Immature natural killer cell (primary cell): ENCODE measurements at places on chromosomes 11 and 22. TPM values are rescaled to one million over a fixed set of nuclear protein-coding genes. Genes with fewer than 3 reads are reported as not detected.

- peaks cover 2% of the 10 kb centered on the region for H3K27me3 ChIP-seq
- H3K4me1 ChIP-seq, result no peaks in the 10 kb centered on the region
- no peak for DNase-seq
Measured at GRCh38 chr11:86735451-86736290, 63.3 kb upstream of the ME3 start.

DNA sequence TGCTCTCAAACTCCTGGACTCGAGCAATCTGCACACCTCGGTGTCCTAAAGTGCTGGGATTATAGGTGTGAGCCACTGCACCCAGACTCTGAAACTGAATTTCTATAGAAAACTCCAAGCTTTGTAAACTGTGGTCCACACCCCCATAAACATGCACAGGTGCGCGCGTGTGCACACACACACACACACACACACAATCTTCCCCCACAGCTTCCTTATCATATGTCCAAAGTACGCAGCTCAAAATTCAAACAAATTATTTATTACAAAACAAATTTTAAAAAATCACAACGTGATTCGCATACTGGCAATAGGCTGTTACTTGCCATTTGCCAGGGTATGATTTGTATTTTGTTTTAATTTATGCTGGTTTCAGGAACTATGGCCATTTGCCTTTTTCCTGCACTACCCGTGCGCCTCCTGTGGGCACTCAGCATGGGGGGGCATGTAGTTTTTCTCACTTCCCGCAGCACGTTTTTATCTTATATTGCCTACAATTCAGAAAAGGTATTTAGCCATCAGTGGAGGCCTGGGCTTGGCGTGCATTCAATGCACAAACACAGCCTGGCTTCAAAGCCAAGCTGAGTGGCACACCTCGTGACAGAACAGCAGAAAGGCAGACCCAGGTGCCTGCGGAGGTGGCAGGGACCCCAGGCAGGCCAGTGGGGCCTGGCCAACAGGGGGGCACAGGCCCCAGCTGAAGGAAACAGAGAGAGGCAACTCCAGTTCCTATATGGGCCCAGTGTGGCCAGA is 10.8 kb upstream of the SNX32 start:
- H3K4me1 ChIP-seq, result no peaks in the 10 kb centered on the region
- no peaks in the 10 kb centered on the region for H3K36me3 ChIP-seq
- H3K27ac ChIP-seq, result no peak overlapping the region
- H3K27me3 ChIP-seq, result no peaks in the 10 kb centered on the region
- DNase-seq, result no peak

GRCh38 chr11:79090191-79090705 is 350.6 kb downstream of the TENM4 start:
- no peak for DNase-seq
- H3K36me3 ChIP-seq, result no peaks in the 10 kb centered on the region
- H3K27me3 ChIP-seq, result peaks cover 3% of the 10 kb centered on the region
- no peak overlapping the region for H3K4me3 ChIP-seq
- H3K27ac ChIP-seq, result no peak overlapping the region
- H3K4me1 ChIP-seq, result no peaks in the 10 kb centered on the region

DNA sequence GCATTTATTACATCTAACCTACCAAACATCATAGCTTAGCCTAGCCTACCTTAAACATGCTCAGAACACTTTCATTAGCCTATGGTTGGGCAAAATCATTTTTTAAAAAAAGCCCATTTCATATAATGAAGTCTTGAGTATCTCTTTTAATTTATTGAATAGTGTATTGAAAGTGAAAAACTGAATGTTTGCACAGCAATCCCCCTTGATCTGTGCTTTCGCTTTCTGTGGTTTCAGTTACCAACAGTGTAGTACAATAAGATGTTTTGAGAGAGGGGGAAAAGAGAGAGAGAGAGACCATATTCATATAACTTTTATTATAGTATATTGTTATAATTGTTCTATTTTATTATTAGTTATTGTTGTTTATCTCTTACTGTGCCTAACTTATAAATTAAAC is 8.4 kb upstream of the MAP6 start:
- no peaks in the 10 kb centered on the region for H3K36me3 ChIP-seq
- no peak for DNase-seq
- H3K4me3 ChIP-seq, result no peak overlapping the region
- peaks cover 10% of the 10 kb centered on the region for H3K27me3 ChIP-seq
- no peak overlapping the region for H3K27ac ChIP-seq

GRCh38 chr22:20991252-20992055 is 9.4 kb downstream of the LZTR1 start:
- H3K4me1 ChIP-seq, result no peaks in the 10 kb centered on the region
- no peak overlapping the region for H3K27ac ChIP-seq
- H3K4me3 ChIP-seq, result no peak overlapping the region
- peaks cover 3% of the 10 kb centered on the region for H3K36me3 ChIP-seq

DNA sequence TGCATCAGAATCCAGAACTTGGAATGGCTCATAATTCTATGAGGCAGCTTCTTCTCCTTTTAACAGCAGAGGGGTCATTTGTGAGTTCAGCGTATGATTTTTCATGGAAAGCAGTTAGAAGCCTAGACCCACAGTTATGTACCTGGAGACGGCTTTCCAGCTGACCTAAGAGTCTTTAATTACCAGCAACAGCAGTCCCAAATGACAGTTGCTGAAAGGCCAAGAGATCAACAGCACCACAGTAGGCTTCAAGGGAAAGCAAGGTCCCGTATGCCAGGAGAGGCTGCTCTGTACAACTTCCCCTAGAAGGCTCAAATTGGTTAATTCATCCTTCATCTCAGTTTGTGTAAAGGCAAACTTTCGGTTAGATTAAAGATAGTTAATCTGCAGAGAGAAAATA is 363.0 kb downstream of the SOX6 start:
- H3K27ac ChIP-seq, result no peak overlapping the region
- H3K36me3 ChIP-seq, result no peaks in the 10 kb centered on the region
- DNase-seq, result no peak
- H3K4me3 ChIP-seq, result no peak overlapping the region
- H3K4me1 ChIP-seq, result no peaks in the 10 kb centered on the region

DNA sequence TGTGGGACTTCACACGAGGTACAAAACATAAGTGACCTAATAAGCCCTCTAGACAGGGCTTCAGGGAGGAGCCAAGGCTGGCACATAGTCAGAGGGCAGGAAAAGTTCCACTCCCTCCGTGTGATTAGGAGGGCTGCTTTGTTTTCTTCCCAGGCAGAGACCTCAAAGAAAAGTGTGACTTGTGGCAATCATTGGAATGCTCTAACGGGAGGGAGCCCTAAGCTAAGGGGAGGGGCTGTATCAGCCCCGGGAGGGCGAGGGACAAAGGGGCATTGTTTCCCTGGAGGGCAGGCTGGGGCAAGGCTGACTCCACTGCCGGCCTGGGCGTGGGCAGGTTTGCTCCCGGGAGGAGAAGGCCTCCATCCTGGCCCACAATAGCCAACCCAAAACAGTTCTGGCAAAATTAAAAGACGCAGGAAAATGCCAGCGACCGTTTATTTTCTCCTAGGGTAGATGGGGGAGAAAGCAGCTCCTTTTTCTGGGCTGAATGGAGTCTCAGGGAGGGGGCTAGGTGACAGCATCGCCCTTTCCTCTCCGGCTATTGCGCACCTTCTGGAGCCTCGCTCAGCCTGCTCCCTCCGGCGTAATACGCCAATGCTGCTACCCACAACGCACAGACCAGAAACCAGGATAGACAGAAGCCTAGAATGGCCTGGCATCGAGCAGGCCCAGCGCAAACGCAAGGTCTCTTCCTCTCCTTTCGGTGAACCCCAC is 60.2 kb downstream of the ENDOD1 start:
- peaks cover 38% of the 10 kb centered on the region for H3K4me1 ChIP-seq
- H3K27ac ChIP-seq, result peak overlapping the region; percentile 33
- peak overlapping the region; percentile 89 for H3K4me3 ChIP-seq
- no peaks in the 10 kb centered on the region for H3K36me3 ChIP-seq
- DNase-seq, result no peak

DNA sequence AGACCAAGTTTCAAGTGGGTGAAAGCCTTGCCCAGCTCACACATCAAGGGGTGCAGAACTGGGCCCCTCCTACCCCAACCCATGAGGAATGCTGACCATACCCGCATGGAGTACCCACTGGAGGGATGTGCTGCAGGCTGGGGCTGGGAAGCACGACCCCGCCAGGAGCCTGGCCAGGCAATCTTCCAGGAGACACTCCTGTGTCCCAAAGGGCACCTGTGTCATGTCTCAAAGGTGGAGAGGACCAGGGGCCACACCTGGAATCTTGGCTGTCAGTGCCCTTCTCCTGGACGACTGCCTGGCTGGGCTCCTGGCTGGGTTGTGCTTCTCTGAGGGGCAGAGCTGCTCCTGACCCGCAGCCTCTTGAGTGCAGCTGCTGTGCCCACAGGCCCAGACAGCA is 6.7 kb downstream of the ARAP1 start:
- DNase-seq, result no peak
- no peak overlapping the region for H3K4me3 ChIP-seq
- H3K36me3 ChIP-seq, result no peaks in the 10 kb centered on the region
- peak overlapping the region; percentile 88 for H3K27ac ChIP-seq

GRCh38 chr11:61599968-61600710 is 19.3 kb upstream of the SYT7 start:
- DNase-seq, result no peak
- peaks cover 4% of the 10 kb centered on the region for H3K27me3 ChIP-seq
- no peaks in the 10 kb centered on the region for H3K36me3 ChIP-seq

DNA sequence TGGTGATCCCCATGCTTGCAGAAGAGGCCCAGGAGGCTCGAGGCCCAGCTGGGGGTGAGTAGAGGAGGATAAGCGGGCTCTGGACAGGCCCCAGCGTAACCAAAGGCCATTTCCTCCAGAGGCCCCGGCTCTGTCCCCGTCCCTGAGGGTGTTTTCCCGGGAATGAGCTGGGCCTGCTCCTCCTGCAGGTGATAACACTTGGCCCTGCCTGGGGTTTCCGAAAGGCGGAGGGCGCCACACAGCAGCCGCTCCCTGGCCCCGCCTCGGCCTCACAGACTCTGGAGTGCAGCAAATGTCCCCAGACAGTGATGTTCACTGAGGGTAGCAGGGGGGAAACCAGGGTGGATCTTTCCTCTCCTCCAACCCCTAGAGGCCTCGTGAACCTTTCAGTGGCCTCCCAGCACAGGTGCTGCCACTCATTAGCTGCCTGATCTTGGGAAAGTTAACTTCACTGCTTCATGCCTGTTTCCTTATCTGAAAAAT is 10.5 kb upstream of the MGAT3 start:
- H3K4me1 ChIP-seq, result peaks cover 22% of the 10 kb centered on the region
- H3K27me3 ChIP-seq, result peaks cover 8% of the 10 kb centered on the region
- H3K27ac ChIP-seq, result peak overlapping the region; percentile 72
- DNase-seq, result no peak
- H3K36me3 ChIP-seq, result no peaks in the 10 kb centered on the region

- H3K27ac ChIP-seq, result peak overlapping the region; percentile 90
- peak overlapping the region; percentile 87 for H3K4me3 ChIP-seq
- peak; percentile 12 for DNase-seq
- H3K36me3 ChIP-seq, result no peaks in the 10 kb centered on the region
- H3K4me1 ChIP-seq, result peaks cover 26% of the 10 kb centered on the region
Measured at GRCh38 chr11:108592591-108593213, 866 bp downstream of the EXPH5 start.

GRCh38 chr22:29310863-29311339 is 4.5 kb downstream of the GAS2L1 start:
- DNase-seq, result peak; percentile 29
- H3K4me1 ChIP-seq, result peaks cover 16% of the 10 kb centered on the region
- H3K36me3 ChIP-seq, result no peaks in the 10 kb centered on the region
- no peak overlapping the region for H3K4me3 ChIP-seq

DNA sequence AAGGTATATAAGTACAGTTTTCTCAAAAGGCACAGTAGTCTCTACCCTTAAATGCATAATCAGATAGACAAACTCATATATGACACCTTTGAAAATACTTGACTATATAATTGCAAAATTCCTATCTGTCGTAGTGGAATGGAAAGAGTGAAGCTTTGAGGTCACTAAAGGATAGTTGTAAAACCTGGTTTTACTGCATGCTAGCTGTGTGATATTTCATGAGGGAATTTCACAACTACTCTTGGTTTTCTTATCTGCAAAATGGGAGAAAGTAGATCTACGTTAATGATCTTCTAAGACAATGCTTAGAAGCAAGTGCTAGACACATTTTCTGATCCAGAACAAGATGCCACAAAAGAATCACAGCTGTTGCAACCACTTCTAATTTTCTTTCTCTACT is 332.2 kb downstream of the AASDHPPT start:
- no peaks in the 10 kb centered on the region for H3K27me3 ChIP-seq
- no peaks in the 10 kb centered on the region for H3K36me3 ChIP-seq
- DNase-seq, result no peak
- no peaks in the 10 kb centered on the region for H3K4me1 ChIP-seq
- H3K4me3 ChIP-seq, result no peak overlapping the region

DNA sequence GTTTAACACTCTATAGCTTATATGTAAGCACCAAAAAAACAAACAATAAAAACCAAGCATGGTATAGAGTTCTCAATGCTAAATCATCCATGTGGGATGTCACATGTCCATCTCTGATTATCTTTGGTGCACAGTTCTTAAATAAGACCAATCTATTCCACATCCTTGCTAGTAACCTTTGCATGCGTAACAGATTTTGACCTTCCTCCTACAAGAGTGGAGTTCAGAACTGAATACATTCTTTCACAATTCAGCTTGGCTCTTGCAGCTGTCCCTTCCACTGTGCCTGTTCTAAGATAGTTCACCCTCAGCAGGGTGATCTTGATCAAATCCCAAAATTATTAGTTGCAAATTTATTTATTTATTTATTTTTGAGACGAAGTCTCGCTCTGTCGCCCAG is 21.1 kb downstream of the PRR14L start:
- no peak overlapping the region for H3K27ac ChIP-seq
- H3K4me1 ChIP-seq, result peaks cover 4% of the 10 kb centered on the region
- H3K4me3 ChIP-seq, result no peak overlapping the region
- DNase-seq, result no peak

- H3K4me1 ChIP-seq, result no peaks in the 10 kb centered on the region
- peaks cover 2% of the 10 kb centered on the region for H3K27me3 ChIP-seq
- no peak overlapping the region for H3K4me3 ChIP-seq
Measured at GRCh38 chr22:19663821-19664355, 50.4 kb upstream of the SEPTIN5 start.

GRCh38 chr22:29215012-29215860 is 9.5 kb downstream of the EMID1 start:
- no peaks in the 10 kb centered on the region for H3K27me3 ChIP-seq
- H3K27ac ChIP-seq, result no peak overlapping the region
- H3K4me1 ChIP-seq, result no peaks in the 10 kb centered on the region
- DNase-seq, result no peak

GRCh38 chr22:20524004-20524481 is 16.6 kb downstream of the MED15 start:
- peaks cover 7% of the 10 kb centered on the region for H3K36me3 ChIP-seq
- H3K4me1 ChIP-seq, result peaks cover 65% of the 10 kb centered on the region
- H3K27ac ChIP-seq, result peak overlapping the region; percentile 75

The CABP2 gene
- polyA plus RNA-seq, result not detected

The NXPE2 gene
- not detected for polyA plus RNA-seq

The INS gene
- not detected for polyA plus RNA-seq

The DUSP8 gene
- not detected for polyA plus RNA-seq

The DEFB131B gene
- not detected for polyA plus RNA-seq

The OR10A5 gene
- not detected for polyA plus RNA-seq
